Endothelial cell of umbilical vein (primary cell): ENCODE measurements at places on chromosomes 7 and 10.

- DNase-seq: no peak
These were observed 94.1 kb downstream of the GRM8 start for GRCh38 chr7:127158659-127159058.

GRCh38 chr7:148794476-148794875, 89.6 kb downstream of the EZH2 start:
- DNase-seq: no peak

- no peak for DNase-seq
These were observed 664.2 kb downstream of the NXPH1 start for GRCh38 chr7:9097565-9098060.

GRCh38 chr10:17368708-17369272, 85.6 kb downstream of the ST8SIA6 start:
- DNase-seq: no peak

- DNase-seq: peak; percentile 30
These were observed 27.4 kb downstream of the PILRA start for GRCh38 chr7:100400656-100401055.

- DNase-seq: no peak
These were observed 35.8 kb downstream of the FOXP2 start for GRCh38 chr7:114450431-114450830.

DNA sequence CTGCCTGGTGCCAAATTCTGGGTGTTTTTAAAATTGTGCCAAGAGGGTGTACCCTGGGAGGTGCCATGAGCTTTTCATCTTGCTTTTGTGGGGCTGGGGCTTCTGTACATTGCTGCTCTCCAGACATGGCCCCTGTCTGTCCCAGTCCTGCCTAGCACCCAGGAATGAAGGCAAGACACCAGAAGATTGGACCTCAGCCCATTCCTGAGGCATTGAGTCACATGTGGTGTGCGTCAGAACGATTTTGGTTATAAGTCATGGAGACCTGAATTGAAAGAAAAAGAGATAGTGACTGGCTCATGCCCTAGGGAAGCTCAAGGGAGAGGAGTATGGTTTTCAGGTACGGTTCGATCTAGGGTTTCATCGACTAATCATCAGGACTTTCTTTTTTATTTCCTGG, 493.2 kb downstream of the TYW1 start:
- DNase-seq: no peak

- DNase-seq: no peak
These were observed 66.5 kb downstream of the PPP1R9A start for GRCh38 chr7:94973844-94974243.

- DNase-seq: peak; percentile 35
These were observed 52.2 kb upstream of the MKI67 start for GRCh38 chr10:128178302-128178958.

GRCh38 chr10:119221666-119222065, 14.3 kb downstream of the GRK5 start:
- DNase-seq: no peak

GRCh38 chr7:123154231-123154860, 45.4 kb downstream of the SLC13A1 start:
- peak; percentile 86 for DNase-seq
